Inflammatory macrophage treated with lipopolysaccharide for 1 hour (primary cell): ENCODE measurements at places on chromosomes 11 and 22.
A peak's percentile ranks its signal among the peaks of the same experiment; 100 is the strongest.

GRCh38 chr22:40216041-40216756 lies 38.5 kb downstream of the TNRC6B start:
- no peak for DNase-seq

- peak; percentile 0 for DNase-seq
These were observed 23.2 kb downstream of the NEAT1 start for GRCh38 chr11:65445604-65446445.

DNA sequence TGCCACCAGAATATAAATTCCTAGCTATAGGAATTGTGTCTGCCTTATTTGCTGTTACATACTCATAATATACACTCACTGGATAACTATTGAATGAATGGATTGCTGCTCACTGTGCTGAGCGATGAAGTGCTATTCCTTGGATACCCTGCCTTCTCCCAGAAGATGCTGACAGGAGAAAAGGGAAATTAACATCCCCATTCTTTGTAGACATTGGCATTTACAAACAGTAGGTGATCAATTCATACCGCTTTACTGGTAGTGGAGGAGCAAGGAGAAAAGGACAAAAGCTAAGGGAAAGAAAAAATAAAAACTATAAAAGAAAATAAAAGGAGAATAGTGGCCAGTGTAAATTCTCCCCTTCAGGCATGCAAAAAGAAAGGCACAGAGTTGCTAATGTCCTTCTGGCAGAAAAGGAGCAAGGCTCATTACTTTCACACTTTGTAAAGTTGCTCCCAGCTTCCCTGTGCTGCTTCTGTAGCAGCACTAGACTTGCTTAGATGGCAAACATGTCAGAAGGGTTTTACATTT lies 183.0 kb downstream of the LUZP2 start:
- no peak for DNase-seq

GRCh38 chr11:130448416-130449309 lies at the start of gene ADAMTS15:
TSS of gene ADAMTS15 (plus strand) at chr11:130448645. CDS start at chr11:130448974, 329 bp downstream.
- DNase-seq, result no peak

DNA sequence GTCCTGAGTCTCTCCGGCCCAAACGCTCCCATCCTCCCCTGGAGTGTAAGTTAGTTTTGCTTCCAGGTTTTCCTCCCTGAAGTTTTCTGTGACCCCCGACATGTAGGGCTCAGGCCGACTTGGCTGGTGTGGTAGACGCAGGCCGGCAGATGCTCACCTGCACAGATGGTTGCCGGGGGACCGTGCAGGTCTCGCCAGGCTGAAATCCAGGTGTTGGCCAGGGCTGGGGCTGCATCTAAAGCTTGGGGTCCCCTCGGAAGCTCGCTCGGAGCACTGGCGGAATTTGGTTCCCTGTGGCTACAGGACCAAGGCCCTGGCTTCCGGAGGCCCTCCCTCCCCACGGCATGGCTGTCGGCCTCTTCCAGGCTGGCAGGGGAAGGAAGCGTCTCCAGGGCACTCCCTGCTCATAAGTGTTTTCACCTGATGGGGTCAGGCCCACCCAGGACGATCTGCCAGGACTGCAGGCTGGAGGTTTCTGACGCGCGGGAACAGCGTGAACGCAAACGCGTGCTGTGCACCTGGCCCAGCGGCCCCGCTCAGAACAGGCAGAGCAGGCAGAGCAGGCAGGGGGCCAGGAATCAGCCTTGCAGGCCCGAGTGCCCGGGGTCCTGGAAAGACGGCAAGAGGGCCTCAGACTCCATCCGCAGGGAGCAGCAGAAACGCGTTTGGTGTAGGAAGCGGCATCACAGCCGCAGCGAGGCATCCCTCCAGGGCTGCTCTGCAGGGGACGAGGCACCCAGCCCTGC lies 258.2 kb downstream of the BRD1 start:
- no peak for DNase-seq

DNA sequence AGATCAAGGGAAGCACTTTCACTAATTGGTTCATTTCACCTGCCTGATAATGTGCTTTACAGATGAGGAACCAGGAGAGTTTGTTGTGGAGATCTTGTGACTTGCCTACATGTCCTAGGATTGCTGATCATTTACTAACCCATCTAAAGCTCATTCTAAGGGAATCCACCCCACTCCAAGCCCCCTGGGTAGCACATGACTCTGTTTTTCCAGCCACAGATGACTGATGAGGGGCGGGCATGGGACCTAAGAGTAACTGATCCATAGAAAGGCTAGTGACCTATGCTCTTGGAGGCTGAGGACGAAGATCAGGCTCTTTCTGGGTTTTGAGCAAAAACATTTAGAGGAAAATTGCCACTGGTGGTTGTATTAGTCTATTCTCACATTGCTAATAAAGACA lies 378.1 kb downstream of the CADM1 start:
- DNase-seq, result no peak

GRCh38 chr11:125141686-125142535 lies 22.6 kb upstream of the PKNOX2 start:
- DNase-seq, result peak; percentile 74

GRCh38 chr11:134599299-134599771 lies 187.3 kb upstream of the B3GAT1 start:
- peak; percentile 2 for DNase-seq

DNA sequence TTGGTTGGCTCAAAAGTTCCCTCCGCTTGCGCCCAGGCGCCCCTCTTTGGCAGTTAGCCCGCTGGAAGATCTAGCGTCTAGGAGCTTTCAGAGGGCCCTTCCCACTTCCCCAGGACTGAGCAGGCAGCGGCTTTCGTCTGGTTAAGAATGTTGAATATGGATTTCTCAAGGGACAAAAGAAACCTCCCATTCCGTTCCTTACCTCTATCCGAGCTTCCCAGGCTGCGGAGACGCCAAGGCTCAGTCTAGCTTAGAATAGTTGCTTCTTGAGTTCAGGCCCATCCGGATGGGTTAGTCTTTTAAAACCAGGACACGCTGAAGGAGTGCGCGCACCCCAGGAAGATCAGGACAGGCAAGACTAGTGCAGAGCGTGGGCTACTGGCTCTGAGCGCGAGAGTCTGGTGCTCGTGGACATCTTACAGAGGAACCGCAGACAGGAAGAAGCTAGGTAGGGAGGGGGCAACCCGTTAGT lies 1.6 kb downstream of the NELL1 start:
- DNase-seq, result no peak
